ENCODE measurements at places on chromosomes 1 and 21. TPM values are rescaled to one million over a fixed set of nuclear protein-coding genes. Genes with fewer than 3 reads are reported as not detected.

SLAMF1 gene
- not detected for total RNA-seq

ADAMTS4 gene
- 8.2 TPM for total RNA-seq

FNDC5 gene
- 0.43 TPM for total RNA-seq

KRTAP19-5 gene
- total RNA-seq, result not detected

ZNF648 gene
- total RNA-seq, result not detected

UTS2 gene
- not detected for total RNA-seq

FAM229A gene
- 1.3 TPM for total RNA-seq

All from fibroblast of villous mesenchyme (primary cell).